Inflammatory macrophage treated with lipopolysaccharide for 1 hour (primary cell): ENCODE measurements at places on chromosomes 5 and 9.

DNA sequence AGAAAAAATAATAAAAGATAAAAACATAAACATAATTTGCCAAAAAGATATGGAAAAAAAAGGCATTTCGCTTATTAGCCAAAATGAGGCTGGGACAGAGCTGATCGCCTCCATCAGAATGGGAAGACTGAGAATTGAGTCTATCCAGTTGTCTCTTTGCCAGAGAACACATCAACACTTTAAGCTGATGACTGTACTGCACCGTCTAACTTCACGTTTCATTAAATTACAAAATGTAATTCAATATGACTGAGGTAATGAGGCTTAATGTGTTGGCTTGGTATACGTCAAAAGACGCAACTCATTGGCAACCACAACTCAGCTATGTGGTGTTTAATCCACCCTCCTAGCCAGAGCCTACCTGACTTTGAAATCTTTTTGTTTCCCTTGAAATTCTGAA lies 462.7 kb upstream of the CD180 start:
- no peak for DNase-seq

GRCh38 chr9:91474656-91475055 lies 51.0 kb upstream of the NFIL3 start:
- no peak for DNase-seq

GRCh38 chr9:128712451-128713410 lies 10.4 kb downstream of the PKN3 start:
- no peak for DNase-seq

DNA sequence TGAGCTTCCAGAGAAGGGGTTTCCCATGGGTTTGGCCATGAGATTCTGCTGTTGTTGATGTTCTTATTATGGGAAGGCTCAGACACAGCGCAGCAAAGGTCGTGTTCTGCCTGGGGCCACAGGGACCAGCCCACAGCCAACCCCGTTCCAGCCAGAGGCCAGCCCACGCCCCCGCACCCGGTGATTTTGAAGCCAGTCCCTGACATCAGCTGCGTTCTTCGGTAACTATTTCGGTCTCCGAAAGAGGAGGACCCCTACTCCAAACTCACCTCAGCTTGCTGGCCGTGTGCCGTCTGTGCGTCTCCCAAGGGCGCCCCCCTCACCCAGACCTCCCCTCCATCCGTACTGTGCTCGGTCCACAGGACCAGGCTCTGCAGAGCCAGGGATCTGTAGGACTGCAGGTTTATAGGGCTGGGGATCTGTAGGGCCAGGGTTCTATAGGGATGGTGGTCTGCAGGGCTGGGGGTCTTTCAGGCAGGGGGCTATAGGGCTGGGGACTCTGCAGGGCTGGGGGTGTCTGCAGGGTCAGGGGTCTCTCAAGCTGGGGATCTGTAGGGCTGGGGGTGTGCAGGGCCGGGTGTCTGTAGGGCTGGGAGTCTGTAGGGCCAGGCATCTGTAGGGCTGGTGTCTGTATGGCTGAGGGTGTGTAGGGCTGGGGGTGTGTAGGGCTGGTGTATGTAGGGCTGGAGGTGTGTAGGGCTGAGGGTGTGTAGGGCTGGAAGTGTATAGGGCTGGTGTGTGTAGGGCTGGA lies 11.8 kb downstream of the COL5A1 start:
- DNase-seq = no peak

- DNase-seq = no peak
These were observed 40.0 kb upstream of the SMC5 start for GRCh38 chr9:70218767-70219166.

DNA sequence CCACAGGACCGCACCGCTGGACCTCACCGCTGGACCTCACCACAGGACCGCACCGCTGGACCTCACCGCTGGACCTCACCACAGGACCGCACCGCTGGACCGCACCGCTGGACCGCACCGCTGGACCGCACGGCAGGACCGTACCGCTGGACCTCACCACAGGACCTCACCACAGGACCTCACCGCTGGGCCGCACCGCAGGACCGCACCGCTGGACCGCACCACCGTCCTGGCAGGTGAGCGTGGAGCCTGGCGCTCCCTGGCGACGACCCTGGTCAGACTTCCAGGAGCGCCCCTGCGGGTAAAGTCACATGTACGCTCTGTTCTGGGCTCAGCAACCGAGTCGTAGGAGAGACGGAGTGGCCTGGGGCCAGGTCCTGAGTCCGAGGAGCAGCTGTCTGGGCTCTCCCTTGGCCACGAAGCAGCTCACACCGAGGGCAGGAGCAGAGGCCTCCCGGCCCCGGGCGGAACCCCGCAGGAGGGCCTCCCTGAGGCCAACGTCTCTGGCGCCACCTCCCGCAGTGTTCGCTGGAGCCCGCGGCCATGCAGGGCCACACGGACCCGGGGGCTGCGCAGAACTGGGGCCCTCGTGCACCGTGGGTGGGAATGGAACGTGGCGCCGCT lies 30.5 kb downstream of the MRPL36 start:
- DNase-seq = no peak

- no peak for DNase-seq
These were observed 16.2 kb downstream of the ATPSCKMT start for GRCh38 chr5:10233505-10233904.

GRCh38 chr5:176947847-176948246 lies 48.7 kb upstream of the HK3 start:
- DNase-seq = no peak

- no peak for DNase-seq
These were observed 145.7 kb downstream of the ARHGAP26 start for GRCh38 chr5:142915813-142916424.

GRCh38 chr9:37444890-37445289 lies 20.4 kb downstream of the ZBTB5 start:
- no peak for DNase-seq

DNA sequence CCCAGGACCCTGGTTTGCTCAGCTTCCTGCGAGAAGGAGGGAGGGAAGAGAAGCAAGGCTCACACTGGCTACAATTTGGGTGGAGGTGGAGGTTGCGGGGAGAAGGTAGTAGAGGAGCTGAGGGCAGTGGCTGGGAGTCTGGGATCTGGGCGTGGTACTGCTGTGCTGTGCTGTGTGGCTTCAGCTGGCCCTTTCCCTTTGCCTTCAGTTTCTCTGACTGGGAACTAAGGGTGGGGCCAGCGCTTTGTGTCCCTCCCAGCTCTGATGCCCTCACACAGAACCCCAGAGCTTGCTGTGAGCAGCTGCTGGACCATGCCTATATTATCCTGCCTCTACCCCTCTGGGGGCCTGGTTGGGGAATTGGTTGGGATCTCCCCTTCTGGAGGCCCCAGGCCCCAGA lies 60.9 kb downstream of the RGS3 start:
- peak; percentile 26 for DNase-seq

- no peak for DNase-seq
These were observed 243.0 kb downstream of the CDH10 start for GRCh38 chr5:24401773-24402172.

- DNase-seq = no peak
These were observed 65.9 kb downstream of the CRB2 start for GRCh38 chr9:123421801-123422455.

DNA sequence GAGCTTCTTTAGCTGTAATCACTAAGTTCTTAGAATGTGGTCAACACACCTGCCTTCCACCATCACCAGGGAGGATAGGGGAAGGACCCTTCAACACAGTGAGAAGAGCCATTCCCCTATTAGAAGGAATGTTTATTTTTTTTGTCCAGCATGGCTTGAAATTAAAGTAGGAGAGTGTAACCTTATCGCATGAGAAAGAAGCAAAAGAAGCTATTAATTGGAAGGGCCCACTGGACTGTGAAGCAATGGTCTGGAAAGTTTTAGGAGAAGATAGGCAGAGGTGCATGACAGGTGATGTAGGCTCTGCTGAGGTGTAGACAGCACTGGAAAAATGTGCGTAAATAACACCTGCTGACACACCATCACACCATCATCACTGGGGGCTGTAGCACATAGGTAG lies 1526.0 kb downstream of the MAT2B start:
- DNase-seq = no peak

- no peak for DNase-seq
These were observed 340.3 kb downstream of the KCTD16 start for GRCh38 chr5:144510845-144511579.

DNA sequence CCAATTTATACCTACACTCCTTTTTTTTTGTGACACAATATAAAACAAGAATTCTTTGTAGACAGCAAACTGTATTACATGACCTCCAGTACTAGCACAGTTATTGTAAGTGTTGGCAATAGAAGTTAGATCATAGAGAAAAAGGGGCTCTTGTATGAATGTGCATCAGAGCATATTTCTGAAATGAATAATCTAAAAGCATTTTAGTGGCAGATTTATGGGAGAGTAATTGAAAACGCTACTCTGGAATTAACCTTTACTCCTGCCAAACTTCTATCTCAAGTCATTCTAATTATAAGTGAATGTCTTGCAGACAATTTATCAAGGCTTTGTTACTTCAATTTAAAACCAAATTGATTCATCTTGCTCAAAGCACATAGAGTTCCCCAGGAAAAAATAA lies 968.1 kb downstream of the TAF11L14 start:
- DNase-seq = no peak

GRCh38 chr5:137186759-137187461 lies 312.2 kb downstream of the SPOCK1 start:
- no peak for DNase-seq

- DNase-seq = peak; percentile 68
These were observed 96.5 kb downstream of the DAPK1 start for GRCh38 chr9:87594194-87594593.

DNA sequence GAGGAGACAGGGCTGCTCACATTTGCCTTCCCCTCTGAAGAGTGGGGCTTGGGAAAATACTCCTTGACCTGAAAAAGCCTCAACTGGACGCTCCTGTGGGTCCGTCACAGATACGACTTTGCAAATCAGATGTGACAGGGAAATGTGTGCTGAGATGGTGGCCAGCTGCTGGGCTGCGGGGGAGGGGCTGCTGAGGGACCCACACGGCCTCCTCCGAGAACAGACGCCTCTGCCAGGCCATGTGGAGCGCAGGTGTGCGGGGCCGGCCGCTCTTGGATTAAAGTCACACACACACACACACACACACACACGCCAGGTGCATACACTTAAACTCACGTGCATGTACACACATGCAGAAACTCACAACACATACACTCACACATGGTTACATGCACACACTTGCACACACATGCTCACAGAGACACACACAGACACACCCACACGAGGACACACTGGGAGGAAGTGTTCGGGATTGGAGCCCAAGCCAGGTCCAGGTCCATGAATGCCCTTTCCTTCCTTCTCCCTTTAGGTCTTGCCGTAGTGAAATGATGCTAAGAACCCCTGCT lies 167.4 kb downstream of the GAPVD1 start:
- DNase-seq = no peak

- no peak for DNase-seq
These were observed 468.9 kb downstream of the ACTL7B start for GRCh38 chr9:108386859-108387384.

- DNase-seq = no peak
These were observed 230.2 kb downstream of the TENT4A start for GRCh38 chr5:6943197-6944112.

- no peak for DNase-seq
These were observed 74.3 kb downstream of the NLN start for GRCh38 chr5:65796269-65796668.

- DNase-seq = no peak
These were observed 238.3 kb upstream of the IRX1 start for GRCh38 chr5:3357291-3357690.

DNA sequence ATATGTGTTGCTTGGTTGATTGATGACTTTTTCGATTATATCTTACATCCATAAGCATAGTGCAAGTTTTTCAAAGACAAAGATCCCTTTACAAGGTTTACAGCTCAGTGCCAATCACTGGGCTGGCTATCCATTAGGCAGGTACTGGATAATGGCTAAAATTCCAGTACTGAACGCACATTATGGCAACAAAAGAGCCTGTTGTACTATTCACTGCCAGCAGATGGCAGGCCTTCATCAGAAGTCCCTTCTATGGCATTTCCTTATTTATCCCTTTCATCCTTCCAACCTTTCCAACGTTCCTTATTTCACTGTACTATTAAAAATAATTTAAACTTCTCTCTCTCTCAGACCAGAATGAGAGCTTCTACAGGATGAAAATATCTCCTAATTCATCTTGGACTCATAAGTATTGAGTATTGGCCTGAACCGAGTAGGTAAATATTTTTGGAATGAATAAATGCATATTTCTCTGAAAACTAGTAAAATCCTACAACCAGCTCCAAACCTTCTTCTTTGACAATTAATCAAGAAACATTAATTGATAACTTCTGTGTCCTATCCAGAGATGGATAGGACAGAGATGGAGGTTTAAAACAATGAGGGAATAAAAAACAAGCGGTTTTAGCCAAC lies 6.7 kb upstream of the WNT8A start:
- peak; percentile 18 for DNase-seq

GRCh38 chr9:129757045-129757444 lies 4.2 kb upstream of the PTGES start:
- DNase-seq = peak; percentile 80

- no peak for DNase-seq
These were observed 191.2 kb downstream of the PIK3R1 start for GRCh38 chr5:68406767-68407241.

DNA sequence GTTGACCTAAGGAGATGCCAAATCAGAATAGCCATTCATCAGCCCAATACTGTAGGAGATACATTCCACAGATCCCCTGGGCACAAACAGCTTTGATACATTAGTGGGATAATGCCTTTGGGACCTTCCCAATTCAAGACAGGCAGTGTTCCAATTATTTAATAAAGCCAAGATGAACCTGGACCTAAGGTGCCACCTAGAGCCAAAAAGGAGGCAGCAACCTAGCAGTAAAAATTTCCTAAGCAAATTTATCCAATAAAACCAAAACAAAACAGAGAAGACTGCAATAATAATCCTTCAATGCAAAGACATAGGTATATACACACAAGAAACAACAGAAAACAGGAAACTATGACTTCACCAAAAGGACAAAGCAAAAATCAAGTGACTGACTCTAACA lies 253.0 kb downstream of the HINT1 start:
- no peak for DNase-seq

- DNase-seq = no peak
These were observed 110.4 kb upstream of the SARDH start for GRCh38 chr9:133848471-133849109.

DNA sequence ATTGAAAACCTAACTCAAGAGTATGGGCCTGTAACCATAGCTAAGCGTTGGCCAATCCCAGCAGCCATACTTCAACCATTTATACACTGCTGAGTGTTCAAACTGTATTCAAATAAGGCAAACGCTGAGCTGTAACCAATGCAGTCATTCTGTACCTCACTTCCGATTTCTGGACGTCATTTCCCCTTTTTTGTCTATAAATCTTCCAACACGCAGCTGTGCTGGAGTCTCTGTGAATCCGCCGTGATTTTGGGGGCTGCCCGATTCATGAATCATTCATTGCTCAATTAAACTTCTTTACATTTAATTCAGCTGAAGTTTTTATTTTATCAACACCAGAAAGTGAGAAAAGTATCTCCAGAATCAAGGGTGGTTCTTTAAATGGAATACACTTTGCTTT lies 31.7 kb downstream of the MTX3 start:
- no peak for DNase-seq

- peak; percentile 82 for DNase-seq
These were observed 3.0 kb upstream of the FAM13B start for GRCh38 chr5:138035605-138036537.

- no peak for DNase-seq
These were observed 10.2 kb upstream of the SLC1A3 start for GRCh38 chr5:36596247-36596646.
